ENCODE measurements at places on chromosomes 1 and 21. TPM values are rescaled to one million over a fixed set of nuclear protein-coding genes. Genes with fewer than 3 reads are reported as not detected.
A peak's percentile ranks its signal among the peaks of the same experiment; 100 is the strongest.

DNASE2B gene
- not detected for total RNA-seq

SLC6A9 gene
- 18.5 TPM for total RNA-seq

RPTN gene
- total RNA-seq = 0.36 TPM

RXFP4 gene
- not detected for total RNA-seq

COG2 gene
- 25.3 TPM for total RNA-seq

GPR25 gene
- total RNA-seq = not detected

- no peak for DNase-seq
Observed at GRCh38 chr1:157542676-157543075, 9.6 kb downstream of the FCRL5 start.

DNA sequence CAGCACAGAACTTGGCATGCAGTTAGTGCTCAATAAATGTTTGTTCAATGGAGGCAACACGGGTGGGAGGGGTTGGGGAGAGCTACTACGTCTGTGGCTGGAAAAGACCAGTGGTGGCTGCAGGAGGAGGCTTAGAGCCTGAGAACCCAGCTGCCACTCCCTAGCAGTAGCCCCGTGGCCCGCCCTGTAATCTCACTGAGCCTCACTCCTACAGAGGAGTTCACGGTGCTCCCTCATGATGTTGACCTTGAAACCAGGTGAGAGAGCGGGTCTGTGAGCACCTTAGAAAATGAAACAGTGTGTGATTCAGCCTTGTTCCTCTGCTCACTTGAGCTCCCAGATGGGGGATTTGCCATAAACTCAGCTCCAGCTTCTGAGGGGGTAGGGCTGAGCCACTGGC is 299.6 kb downstream of the NPHP4 start:
- no peak for DNase-seq

GRCh38 chr1:245292141-245292540 is 137.4 kb downstream of the KIF26B start:
- DNase-seq = no peak

GRCh38 chr1:180003026-180003695 is 48.6 kb downstream of the CEP350 start:
- DNase-seq = no peak

- no peak for DNase-seq
Observed at GRCh38 chr1:171715813-171716251, 26.0 kb downstream of the VAMP4 start.

DNA sequence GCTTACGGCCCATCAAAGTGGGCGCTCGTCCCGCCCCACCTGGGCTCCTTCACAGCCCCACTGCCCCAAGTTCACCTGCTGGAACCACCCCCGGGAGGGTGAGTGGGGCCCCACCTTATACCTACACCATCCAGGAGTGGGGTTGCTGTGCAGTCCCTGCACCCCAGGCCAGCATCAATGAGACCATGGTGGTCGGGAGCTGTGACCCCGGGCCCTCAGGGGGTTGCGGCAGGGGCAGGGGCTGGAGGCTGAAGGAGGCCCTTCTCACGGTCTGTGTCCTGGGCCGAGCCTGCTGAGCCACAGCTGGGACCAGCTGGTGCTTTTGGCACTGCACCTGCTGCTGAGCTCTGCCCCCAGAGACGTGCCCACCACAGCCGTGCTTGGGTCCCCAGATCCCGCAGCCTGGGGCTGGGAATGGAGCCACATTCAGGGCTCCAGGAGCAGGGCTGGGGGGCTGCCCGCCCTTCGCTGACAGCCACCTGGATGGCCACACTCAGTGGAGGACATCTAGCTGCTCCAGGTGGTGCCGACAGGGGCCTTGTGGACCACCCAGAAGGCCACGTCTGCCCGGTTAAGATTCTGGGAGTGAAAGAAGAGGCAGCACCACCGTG is 17.4 kb downstream of the ACTRT2 start:
- peak; percentile 71 for DNase-seq

GRCh38 chr1:212291505-212292134 is 6.4 kb downstream of the PPP2R5A start:
- DNase-seq = no peak

DNA sequence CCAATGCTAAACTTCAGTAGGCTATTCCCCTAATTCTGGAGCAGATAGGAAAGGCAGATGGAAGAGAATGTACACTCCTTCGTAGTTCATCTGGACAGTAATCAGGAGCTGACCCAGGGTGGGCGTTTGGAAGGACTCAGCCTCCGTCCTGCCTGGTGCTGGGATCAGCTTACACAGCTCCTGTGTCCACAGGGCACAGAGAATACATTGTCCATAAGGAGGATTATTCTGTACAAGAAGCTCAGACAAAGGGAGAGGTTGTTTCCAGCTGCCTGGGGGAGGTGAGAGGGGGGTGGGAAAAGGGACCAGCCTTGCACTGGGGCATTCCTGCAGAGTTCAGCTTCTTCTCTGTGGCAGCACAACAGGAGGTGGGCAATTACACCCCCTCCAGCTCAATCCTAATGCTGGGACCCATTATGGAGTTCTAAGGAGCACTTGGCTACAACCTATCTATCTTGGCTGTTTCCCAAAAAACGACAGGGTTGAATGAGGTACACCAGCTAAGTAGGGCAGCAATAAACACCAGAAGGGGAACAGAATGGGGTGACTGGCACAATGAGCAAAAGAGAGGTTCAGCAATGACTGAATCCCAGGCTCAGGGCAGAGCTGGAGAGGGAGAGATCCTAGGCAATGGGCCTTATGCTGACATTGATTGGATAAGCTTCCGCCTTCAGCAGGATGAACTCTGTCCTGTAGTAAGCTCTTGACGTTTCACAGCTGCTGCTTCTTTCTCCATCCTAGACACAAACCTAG is 7.4 kb downstream of the MED8 start:
- no peak for DNase-seq

- DNase-seq = no peak
Observed at GRCh38 chr1:13788795-13789194, 88.8 kb downstream of the PRDM2 start.

DNA sequence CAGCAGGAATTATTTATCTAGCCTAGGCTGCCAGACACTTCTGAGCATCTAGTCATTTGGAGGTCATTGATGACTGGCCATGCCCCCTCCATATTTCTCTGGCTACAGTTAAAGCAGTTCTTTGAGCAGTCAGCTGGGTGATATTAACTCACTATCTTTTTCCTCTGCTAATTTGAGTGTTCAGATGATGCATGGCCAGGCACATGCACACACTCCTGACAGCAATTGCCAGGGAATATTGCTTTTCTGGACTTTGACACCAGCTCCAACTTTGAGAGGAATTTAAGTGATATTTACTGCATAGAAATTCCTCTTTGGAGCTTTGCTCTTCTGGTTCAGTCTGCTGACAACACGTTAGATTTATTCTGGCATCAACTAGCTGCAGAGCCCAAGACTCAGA is 52.6 kb downstream of the CD247 start:
- no peak for DNase-seq

- DNase-seq = peak; percentile 94
Observed at GRCh38 chr21:32392880-32393676, at the start of gene URB1. Gene URB1, minus strand, starts transcription at chr21:32393012. Its CDS starts 102 bp downstream, at chr21:32392910.

- DNase-seq = peak; percentile 69
Observed at GRCh38 chr1:53148123-53148522, 5.7 kb upstream of the SLC1A7 start.

DNA sequence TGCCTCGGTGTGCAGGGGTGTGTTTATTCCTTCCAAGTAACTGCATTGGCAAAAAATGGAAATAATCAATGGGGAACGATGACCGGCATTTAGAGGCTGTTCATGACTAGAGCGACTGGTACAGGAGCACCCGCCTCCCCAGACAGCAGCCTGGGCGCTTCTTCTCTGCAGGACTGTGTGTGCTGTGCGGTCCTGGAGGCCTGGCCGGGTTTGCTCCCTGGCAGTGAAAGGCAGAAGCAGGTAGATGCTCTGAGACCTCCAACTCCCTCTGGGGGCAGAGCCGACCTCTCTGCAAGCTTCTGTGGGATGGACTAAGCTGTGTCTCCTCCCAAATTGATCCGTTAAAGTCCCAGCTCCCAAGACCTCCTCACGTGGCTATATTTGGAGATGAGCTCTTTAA is 59.2 kb upstream of the ACTRT2 start:
- no peak for DNase-seq

DNA sequence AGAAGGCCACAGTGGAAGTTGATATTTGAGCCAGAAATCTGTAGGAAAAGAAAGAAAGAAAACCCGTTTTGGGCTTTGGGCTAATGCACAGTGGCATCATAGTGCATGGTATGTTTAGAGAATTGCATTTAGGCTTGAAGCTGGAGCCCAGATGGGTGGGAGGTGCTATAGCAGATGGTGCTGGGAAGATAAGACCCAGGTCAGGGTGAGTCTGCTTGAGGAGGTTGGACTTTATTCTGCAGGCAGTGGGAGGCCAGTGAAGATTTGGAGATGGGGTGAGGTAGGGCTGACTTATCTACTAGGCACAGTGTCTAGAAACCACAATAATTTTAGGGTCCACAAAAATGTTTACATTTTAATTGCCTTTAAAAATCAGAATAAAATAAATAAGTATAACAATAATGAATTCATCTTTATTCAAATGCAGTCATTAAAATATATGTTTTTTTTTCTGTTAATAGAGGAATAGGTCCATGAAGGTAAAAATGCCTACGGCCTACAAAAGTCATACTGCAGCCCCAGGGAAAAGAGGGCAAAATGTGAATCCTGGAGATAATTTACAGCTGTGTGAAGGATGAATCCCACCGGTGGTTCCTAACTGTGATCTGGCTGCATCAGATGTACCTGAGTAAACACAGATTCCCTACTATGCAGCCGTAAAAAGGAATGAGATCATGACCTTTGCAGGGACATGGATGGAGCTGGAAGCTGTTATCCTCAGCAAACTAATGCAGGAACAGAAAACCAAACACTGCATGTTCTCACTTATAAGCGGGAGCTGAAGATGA is 8.7 kb downstream of the DNAJC6 start:
- no peak for DNase-seq

- no peak for DNase-seq
Observed at GRCh38 chr1:156372265-156372586, 3.2 kb downstream of the RHBG start.

DNA sequence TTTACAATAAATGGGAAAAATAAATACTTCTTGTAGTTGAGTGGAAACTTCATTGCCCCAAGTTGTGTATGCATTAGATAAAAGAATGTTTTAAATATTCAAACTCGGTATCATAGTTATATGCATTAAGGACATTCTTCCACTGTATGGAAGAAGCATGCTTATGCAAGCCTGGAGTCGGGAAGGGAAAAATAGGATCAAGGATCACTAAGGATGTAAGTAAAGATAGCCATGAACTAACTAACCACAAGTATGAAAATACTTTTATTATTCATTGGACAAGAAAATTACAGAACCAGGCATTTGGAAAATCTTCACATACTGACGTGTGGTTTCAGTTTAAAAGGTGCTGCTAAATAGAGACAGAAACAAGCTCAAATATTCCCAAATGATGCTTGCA is 26.9 kb upstream of the DPYD start:
- DNase-seq = no peak

DNA sequence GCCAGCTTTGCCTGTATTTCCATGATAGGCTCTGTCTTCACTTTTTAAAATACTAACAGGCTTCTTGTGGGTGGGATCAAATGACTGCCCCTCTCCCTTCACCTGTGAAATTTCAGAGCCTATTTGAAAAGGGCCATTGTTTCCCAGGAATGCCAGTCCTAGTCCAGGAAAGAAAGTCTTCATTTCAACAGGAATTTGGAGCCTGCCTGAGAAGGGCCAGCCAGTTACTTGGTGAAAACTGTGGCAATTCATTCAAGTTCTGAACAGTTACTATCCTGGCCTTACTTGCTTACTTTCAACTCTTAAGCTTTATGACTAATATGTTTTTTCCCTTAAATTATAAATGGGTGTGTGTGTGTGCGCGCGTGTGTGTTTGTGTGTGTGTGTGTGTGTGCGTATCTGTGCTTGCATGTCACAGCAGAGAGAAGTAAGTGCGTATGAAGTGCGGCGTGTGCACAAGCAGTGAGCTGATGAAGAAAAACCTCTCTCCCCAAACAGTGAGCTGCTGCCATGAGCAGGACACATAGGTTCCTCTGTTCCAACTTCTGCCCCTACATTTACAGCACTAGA is 67.5 kb upstream of the RNPC3 start:
- no peak for DNase-seq

GRCh38 chr1:166944186-166944967 is 31.0 kb downstream of the ILDR2 start:
- no peak for DNase-seq

- DNase-seq = no peak
Observed at GRCh38 chr1:206708058-206708457, 23.4 kb downstream of the MAPKAPK2 start.

GRCh38 chr21:41435706-41436105 is 9.7 kb downstream of the MX1 start:
- no peak for DNase-seq

- peak; percentile 80 for DNase-seq
Observed at GRCh38 chr1:21783679-21784603, 992 bp upstream of the USP48 start.

GRCh38 chr1:52697795-52698674 is at the start of gene COA7:
Gene COA7, minus strand, starts transcription at chr1:52698347. Its CDS starts 21 bp downstream, at chr1:52698326.
- DNase-seq = peak; percentile 96

- peak; percentile 90 for DNase-seq
Observed at GRCh38 chr1:91883470-91883869, 2.5 kb downstream of the TGFBR3 start.
